ENCODE measurements at places on chromosomes 4 and X. TPM values are rescaled to one million over a fixed set of nuclear protein-coding genes. Genes with fewer than 3 reads are reported as not detected.

- no peak overlapping the region for H3K27ac ChIP-seq
- no peak for DNase-seq
- H3K27me3 ChIP-seq, result peaks cover 14% of the 10 kb centered on the region
- H3K4me1 ChIP-seq, result peaks cover 9% of the 10 kb centered on the region
- no peaks in the 10 kb centered on the region for H3K36me3 ChIP-seq
These were observed 9.9 kb upstream of the PDLIM5 start for GRCh38 chr4:94441838-94442237.

DNA sequence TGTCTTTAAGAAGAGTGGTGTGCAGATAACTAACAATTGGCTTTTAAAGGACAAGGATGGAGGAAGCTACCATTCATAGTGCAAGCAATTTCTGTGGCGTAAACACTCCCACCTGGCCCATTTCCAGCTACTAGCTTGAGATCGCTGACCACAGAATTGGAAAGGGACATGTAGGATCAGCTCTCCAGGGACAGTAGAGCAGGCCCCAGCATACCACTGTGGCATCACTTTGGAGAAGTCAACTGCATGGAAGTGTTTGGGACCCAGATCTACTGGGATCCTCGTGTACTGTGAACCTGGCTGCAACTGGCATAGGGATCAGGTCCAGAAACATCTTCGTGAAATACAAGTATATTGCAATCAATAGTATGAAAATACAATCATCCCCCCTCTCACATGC is 515.0 kb downstream of the INPP4B start:
- DNase-seq, result no peak
- H3K27ac ChIP-seq, result no peak overlapping the region
- H3K36me3 ChIP-seq, result peaks cover 17% of the 10 kb centered on the region
- H3K4me1 ChIP-seq, result peaks cover 2% of the 10 kb centered on the region

DNA sequence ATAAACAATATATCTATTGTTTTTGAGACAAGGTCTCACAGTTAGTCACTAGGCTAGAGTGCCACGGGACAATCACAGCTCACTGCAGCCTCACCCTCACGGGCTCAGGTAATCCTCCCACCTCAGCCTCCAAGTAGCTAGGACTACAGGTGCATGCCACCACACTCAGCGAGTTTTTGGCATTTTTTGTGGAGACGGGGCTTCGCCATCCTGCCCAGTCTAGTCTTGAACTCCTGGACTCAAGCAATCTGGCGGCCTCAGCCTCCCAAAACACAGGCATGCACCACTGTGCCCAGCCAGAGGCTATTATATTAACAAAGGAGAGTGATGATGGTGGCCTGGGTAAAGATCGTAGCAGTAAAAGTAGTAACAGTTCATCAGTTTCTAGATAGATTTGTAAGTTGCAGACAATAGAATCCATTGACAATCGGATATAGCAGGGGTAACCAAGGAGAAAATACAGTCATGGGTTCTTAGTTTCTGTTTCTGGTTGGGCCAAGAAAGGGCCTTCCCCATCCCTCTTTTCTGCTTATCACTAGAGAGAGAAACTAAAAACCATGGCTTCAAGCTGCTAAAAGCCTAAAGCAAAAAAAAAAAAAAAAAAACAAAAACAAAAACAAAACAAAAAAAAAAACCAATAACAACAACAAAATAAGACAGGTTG is 60.6 kb downstream of the ANXA10 start:
- H3K27ac ChIP-seq, result no peak overlapping the region
- H3K4me1 ChIP-seq, result peaks cover 5% of the 10 kb centered on the region
- DNase-seq, result no peak

DNA sequence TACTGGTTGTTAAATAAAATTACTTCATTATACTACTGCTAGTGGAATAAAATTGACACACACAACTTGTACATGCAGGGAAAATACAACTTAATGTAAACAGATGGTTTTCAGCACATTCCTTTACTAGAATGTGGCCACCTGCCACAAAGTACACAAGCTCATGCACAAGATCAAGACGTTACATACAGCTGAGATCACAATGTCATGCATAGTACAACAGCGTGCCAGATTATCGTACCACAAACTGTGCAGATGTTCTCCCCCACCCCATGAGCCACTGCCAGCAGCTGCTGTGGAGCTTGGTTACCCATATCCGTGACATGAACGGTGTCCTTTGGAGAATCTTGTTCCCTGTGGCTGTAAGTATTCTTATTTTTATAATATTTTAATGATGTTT is 27.7 kb downstream of the FBXO8 start:
- peaks cover 7% of the 10 kb centered on the region for H3K4me1 ChIP-seq
- no peaks in the 10 kb centered on the region for H3K36me3 ChIP-seq
- no peaks in the 10 kb centered on the region for H3K27me3 ChIP-seq
- H3K27ac ChIP-seq, result no peak overlapping the region

GRCh38 chr4:119510395-119511149 is 118.0 kb downstream of the PDE5A start:
- H3K4me3 ChIP-seq, result no peak overlapping the region
- H3K27ac ChIP-seq, result no peak overlapping the region
- peaks cover 10% of the 10 kb centered on the region for H3K36me3 ChIP-seq
- no peaks in the 10 kb centered on the region for H3K4me1 ChIP-seq

GRCh38 chr4:48668254-48669017 is 111.6 kb downstream of the FRYL start:
- no peak overlapping the region for H3K27ac ChIP-seq
- no peaks in the 10 kb centered on the region for H3K27me3 ChIP-seq
- peaks cover 18% of the 10 kb centered on the region for H3K36me3 ChIP-seq
- H3K4me3 ChIP-seq, result no peak overlapping the region
- DNase-seq, result no peak

DNA sequence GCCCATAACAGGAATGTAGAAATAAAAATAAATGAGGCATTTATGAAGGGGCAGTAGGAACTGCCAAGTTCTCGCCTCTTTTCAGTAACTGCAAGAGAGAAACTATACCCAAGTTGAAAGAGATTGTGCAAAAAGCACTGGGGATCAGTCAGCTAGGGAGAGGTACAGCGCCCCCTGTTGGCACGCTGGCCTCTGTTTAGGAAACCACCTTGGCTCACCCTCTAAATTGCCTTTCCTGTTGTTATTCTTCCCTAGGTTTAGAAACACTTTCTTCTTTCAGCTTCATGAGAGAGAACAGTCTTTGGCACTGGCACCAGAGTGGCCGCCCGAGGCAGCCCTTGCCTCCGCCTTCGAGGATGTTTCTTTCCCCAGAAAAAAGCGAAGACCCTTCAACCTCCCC is 348.5 kb downstream of the MID1IP1 start:
- peak; percentile 55 for DNase-seq
- no peak overlapping the region for H3K27ac ChIP-seq
- H3K4me3 ChIP-seq, result no peak overlapping the region
- no peaks in the 10 kb centered on the region for H3K27me3 ChIP-seq

DNA sequence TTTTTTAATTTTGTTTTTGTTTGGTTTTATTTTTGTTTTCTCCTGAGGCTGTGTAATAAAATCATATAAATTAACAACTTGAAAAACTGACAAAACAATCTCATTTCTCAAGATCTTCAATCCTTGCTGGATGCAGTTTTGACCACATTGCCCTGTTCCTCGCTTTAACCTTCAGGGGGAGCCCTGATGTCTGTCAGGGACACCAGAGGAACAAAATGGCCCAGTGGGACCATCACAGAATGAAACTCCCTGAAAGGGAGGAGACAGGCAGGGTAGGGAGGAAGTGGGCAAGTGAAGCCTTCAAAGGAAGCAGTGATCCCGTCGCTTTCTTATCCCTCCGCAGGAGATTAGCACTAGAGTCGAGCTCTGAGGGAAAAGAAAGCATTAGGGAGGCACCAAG is 274.9 kb upstream of the LDB2 start:
- DNase-seq, result no peak
- no peaks in the 10 kb centered on the region for H3K4me1 ChIP-seq
- peaks cover 8% of the 10 kb centered on the region for H3K27me3 ChIP-seq
- H3K4me3 ChIP-seq, result no peak overlapping the region
- H3K27ac ChIP-seq, result no peak overlapping the region

GRCh38 chr4:182695009-182695408 is 222.2 kb downstream of the DCTD start:
- no peak for DNase-seq
- H3K4me3 ChIP-seq, result no peak overlapping the region
- H3K4me1 ChIP-seq, result no peaks in the 10 kb centered on the region
- H3K27ac ChIP-seq, result no peak overlapping the region

- H3K4me1 ChIP-seq, result peaks cover 31% of the 10 kb centered on the region
- H3K36me3 ChIP-seq, result peaks cover 18% of the 10 kb centered on the region
- peak overlapping the region; percentile 32 for H3K4me3 ChIP-seq
- H3K27me3 ChIP-seq, result no peaks in the 10 kb centered on the region
- no peak for DNase-seq
These were observed 2.9 kb downstream of the RPL36A start for GRCh38 chrX:101393530-101394305.

- no peaks in the 10 kb centered on the region for H3K36me3 ChIP-seq
- no peak overlapping the region for H3K27ac ChIP-seq
- H3K4me1 ChIP-seq, result peaks cover 6% of the 10 kb centered on the region
- DNase-seq, result peak; percentile 48
These were observed 25.1 kb upstream of the CLDN34 start for GRCh38 chrX:9942086-9942485.

- H3K27me3 ChIP-seq, result no peaks in the 10 kb centered on the region
- H3K4me1 ChIP-seq, result no peaks in the 10 kb centered on the region
- H3K4me3 ChIP-seq, result no peak overlapping the region
- H3K36me3 ChIP-seq, result no peaks in the 10 kb centered on the region
- no peak overlapping the region for H3K27ac ChIP-seq
These were observed 95.5 kb upstream of the WDR44 start for GRCh38 chrX:118250445-118250844.

GRCh38 chrX:110915111-110915510 is 119.5 kb upstream of the CHRDL1 start:
- no peaks in the 10 kb centered on the region for H3K4me1 ChIP-seq
- no peak overlapping the region for H3K27ac ChIP-seq
- no peak for DNase-seq
- no peak overlapping the region for H3K4me3 ChIP-seq
- peaks cover 2% of the 10 kb centered on the region for H3K27me3 ChIP-seq

DNA sequence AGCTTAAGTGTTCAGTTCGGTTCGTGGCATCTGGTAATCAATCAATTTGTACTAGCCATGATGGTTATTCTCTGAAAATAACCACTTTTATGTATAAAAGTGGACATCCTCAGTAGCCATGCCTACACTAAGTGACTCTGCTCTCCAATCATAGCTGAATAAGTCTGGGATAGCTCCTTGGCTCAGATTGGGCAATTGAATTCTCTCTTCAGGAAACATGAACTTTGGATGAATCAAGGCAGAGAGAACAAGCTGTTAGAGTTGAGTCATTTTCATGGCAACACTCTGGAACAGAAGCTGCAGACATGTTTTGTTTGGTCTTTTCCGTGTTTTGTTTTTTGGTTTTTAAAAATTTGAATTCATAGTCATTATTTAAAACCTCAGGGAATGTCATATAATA is 66.8 kb upstream of the TMEM164 start:
- no peak overlapping the region for H3K4me3 ChIP-seq
- H3K4me1 ChIP-seq, result no peaks in the 10 kb centered on the region
- no peak overlapping the region for H3K27ac ChIP-seq
- H3K36me3 ChIP-seq, result no peaks in the 10 kb centered on the region

DNA sequence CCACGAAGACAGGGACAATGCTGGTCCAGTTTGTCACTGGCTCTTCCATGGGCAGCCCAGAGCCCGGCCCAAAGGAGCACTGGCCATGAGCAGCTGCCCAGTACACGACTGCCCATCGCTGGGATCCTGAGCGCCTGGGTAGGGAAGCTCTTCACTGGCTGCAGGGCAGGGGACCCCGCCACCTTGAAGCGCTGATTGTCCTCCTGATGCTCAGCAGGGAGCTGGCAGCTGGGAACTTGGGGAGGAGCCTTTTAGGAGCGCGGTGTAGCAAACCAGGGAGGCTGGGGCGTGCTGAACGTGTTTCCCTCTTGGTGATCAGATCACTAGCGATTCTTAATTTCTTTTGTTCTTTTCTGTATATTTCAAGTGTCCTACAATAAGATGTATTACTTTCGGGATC is 1.8 kb downstream of the L1CAM start:
- H3K4me1 ChIP-seq, result peaks cover under 1% of the 10 kb centered on the region
- H3K27ac ChIP-seq, result no peak overlapping the region
- H3K4me3 ChIP-seq, result no peak overlapping the region

DNA sequence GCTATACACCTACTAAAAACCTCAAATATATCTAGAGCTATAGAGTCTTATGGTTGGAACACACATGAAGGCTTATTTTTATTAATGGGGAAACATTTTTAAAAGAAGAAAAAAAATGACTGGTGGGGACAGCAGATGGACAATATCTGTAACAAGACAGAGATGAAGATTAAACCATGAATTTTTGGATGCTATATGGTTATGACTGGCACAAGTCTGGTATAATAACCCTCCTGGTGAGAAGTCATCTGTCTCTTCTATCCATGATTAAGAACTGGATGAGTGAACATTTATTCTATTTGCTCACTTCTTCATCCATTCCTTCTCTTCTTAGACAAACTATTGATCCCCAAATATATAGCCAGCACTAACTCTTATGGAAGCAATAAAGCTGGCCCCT is 104.4 kb downstream of the EFHC2 start:
- no peak overlapping the region for H3K27ac ChIP-seq
- no peaks in the 10 kb centered on the region for H3K36me3 ChIP-seq
- H3K4me3 ChIP-seq, result no peak overlapping the region
- H3K4me1 ChIP-seq, result no peaks in the 10 kb centered on the region
- no peak for DNase-seq

- peaks cover 12% of the 10 kb centered on the region for H3K27me3 ChIP-seq
- no peak for DNase-seq
- no peaks in the 10 kb centered on the region for H3K4me1 ChIP-seq
- no peak overlapping the region for H3K4me3 ChIP-seq
- no peak overlapping the region for H3K27ac ChIP-seq
These were observed 335.0 kb downstream of the BMPR1B start for GRCh38 chr4:95092766-95093165.

- no peak for DNase-seq
- peaks cover 18% of the 10 kb centered on the region for H3K36me3 ChIP-seq
- H3K4me3 ChIP-seq, result peak overlapping the region; percentile 18
- H3K4me1 ChIP-seq, result peaks cover 32% of the 10 kb centered on the region
- peak overlapping the region; percentile 21 for H3K27ac ChIP-seq
These were observed 15.0 kb downstream of the SCARB2 start for GRCh38 chr4:76198411-76199237.

- H3K4me1 ChIP-seq, result no peaks in the 10 kb centered on the region
- no peak overlapping the region for H3K4me3 ChIP-seq
- no peak for DNase-seq
- no peaks in the 10 kb centered on the region for H3K36me3 ChIP-seq
- no peaks in the 10 kb centered on the region for H3K27me3 ChIP-seq
- no peak overlapping the region for H3K27ac ChIP-seq
These were observed 168.9 kb downstream of the HS3ST1 start for GRCh38 chr4:11259837-11260236.

Gene CCDC160
- total RNA-seq, result not detected

Gene UGT2B7
- total RNA-seq, result not detected

Gene SPON2
- total RNA-seq, result 18.5 TPM

Gene GPR82
- 0.97 TPM for total RNA-seq

Gene GPM6B
- not detected for total RNA-seq

Gene CTAG1B
- total RNA-seq, result not detected

Gene FRAS1
- 0.23 TPM for total RNA-seq

Gene ZNF182
- 12.3 TPM for total RNA-seq
